ENCODE measurements at places on chromosomes 16 and 17.

DNA sequence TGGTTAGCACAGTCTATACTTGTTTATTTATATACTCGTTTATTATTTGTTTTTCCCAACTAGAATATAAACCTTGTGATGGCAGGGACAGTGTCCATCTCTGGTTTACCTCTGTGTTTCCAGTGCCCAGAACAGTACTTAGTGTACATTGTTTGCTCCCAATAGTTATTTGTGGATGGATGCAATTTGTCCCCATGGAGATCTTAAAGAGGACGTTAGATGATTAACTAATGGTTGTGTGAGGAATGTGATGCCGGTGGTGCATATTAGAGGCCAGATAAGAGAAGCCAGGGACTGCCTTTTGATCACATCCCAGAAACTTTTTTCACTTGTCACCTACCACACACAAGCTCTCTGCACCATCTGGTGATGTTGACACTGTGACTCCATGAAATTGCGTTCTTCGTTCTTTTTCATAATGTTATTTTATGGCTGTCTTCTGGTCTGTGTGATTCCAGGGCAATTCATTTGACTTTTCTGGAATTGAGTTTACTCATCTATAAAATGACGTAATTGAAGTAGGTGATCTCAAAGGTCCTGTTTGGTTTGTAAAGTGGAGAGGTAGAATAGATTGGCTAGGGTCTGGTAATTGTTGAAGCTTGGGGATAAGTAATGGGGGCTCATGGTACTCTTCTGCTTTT is 1.2 kb downstream of the COX10 start:
- no peak for DNase-seq

- DNase-seq, result no peak
These were observed 14.3 kb downstream of the ITGAD start for GRCh38 chr16:31407406-31407805.

DNA sequence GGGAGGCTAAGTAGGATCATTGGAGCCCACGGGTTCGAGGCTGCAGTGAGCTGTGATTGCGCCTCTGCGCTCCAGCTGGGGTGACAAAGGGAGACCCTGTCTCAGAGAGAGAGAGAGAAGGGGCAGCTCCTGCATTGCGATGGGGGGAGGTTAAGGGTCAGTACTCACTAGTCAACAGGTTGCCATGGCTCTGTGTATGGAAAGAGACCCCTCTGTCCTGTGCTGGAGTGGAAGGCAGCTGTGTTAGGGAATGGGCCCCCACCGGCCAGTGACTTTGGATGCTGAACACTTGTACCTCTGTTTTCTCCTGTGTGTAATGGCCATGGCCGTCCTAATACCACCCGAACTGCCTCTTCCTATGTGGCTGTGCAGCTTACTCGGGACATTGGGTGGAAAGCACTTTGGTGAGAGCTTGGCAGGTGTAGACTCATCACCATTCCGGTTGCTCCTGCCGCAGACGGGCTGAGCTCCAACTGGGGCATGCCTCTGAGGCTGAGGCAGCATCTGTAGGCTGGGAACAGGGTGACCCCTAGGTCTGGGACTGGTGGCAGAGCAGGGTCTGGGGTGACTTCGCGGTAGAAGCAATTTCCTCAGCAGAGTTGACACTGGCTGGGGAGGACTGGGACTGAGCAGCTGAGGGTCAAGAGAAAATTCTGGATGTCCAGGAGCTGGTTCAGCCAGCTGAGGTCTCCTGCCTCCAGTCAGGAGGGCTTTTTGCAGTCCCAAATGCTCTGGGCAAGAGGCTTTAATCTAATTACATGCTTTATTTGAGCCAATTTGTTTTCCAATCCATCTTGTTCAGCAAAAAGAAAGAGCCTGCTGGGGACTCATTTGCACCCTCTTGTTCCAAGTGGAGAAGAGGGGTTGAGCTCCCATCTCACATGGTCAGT is 184.5 kb downstream of the NTN1 start:
- DNase-seq, result no peak

DNA sequence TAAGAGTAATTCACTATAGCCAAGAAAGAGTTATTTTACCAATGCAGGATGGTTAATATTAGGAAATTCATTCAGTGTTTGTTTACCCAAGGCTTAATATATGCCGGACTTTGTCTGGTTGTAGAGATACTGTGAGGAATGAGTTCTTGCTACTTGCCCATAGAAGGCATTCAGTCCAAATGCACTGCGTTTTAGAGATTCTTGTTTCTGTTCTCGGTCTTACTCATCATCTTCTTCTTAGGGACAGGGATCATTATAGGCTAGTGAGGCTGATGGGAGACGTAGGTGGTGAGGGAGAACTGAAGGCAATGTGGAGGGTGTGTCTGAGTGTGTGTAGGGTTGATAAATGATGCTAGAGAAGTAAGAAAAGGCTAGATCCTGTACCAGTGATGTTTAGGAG is 90.7 kb downstream of the OR1D5 start:
- DNase-seq, result no peak
